Ovary (tissue), 10 donors: ENCODE measurements at places on chromosomes 6 and 20. TPM values are rescaled to one million over a fixed set of nuclear protein-coding genes. Genes with fewer than 3 reads are reported as not detected.
A peak's percentile ranks its signal among the peaks of the same experiment; 100 is the strongest.

DNA sequence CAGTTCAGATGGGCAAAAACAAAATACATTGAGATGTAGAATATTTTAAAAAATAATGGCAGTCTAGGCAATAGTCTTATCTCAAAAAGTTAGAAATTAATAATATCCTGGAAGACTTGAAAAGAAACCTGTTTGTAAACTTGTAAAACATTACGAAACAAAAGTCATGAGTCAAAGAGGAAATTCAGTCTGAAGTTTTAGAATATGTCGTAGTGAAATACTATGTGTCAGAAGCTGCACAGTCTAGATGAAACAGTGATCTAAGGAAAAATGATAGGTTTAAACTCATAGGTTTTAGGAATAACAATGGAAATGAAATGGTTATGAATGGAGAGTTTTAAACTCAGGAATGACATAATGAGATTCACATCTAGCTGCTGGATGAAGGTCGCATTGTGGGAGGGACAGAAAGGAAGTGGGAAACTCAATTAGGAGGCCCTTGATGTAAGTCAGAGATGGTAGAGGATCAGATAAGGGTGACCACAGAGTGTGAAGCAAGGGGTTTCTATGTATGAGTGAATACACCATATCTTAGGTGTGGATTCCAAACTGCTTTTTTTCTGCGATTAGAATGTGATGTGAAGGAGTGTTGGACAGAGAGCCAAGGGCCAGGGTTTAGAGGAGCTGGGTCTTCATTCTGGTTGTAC, 2.8 kb downstream of the SNRPB2 start:
- DNase-seq, result no peak
- H3K27me3 ChIP-seq, result no peaks in the 10 kb centered on the region
- no peaks in the 10 kb centered on the region for H3K36me3 ChIP-seq

OPRL1 gene
- total RNA-seq, result 0.65 TPM

- H3K27ac ChIP-seq, result no peak overlapping the region
- no peaks in the 10 kb centered on the region for H3K4me1 ChIP-seq
- no peak overlapping the region for H3K4me3 ChIP-seq
- no peaks in the 10 kb centered on the region for H3K27me3 ChIP-seq
Measured at GRCh38 chr6:22550971-22551670, 18.2 kb upstream of the HDGFL1 start.

TSBP1 gene
- total RNA-seq, result not detected

GRCh38 chr6:148407372-148407771, 64.7 kb downstream of the SASH1 start:
- DNase-seq, result no peak
- no peak overlapping the region for H3K4me3 ChIP-seq
- H3K36me3 ChIP-seq, result no peaks in the 10 kb centered on the region

DNA sequence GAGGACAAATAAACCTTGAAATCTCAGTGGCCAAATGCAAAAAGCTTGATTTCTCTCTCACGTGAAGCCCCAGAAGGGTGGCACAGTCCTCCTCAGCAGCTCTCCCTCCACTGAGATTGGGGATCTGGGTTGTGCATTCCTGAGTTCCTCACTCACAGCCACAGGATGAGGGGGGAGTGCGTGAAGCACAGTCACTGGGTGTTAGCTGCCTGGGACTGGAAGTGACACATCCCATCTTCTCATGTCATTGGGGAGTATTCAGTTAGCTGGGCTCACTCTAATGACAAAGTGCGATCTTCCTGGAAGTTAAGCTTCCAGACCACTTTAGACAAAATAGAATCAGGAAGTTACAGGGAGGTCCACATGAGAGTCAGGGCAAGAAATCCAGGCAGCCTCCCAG, 192.2 kb upstream of the LRFN2 start:
- no peaks in the 10 kb centered on the region for H3K4me1 ChIP-seq
- H3K36me3 ChIP-seq, result no peaks in the 10 kb centered on the region

C6orf136 gene
- total RNA-seq, result 14.8 TPM

DNA sequence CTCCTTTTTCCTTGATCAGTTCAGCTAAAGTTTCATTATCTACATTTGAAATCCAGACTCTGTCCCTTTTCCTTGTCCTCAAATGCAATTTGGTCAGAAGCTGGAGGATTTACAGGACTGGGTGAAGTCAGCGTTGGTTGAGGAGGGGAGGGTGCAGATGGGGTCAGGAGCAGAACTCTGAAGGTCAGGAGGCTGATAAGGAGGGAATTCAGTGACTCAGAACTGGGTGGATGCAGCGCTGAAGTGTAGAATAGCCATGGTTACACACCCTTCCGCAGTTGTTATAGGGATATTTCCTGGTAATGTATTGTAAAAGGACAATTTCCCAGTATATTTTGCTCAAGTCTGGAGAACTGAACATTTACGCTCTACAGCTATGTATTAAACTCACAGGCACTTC, 133.1 kb upstream of the FOXA2 start:
- H3K36me3 ChIP-seq, result no peaks in the 10 kb centered on the region
- no peak overlapping the region for H3K4me3 ChIP-seq
- DNase-seq, result no peak
- H3K27me3 ChIP-seq, result no peaks in the 10 kb centered on the region
- peaks cover 7% of the 10 kb centered on the region for H3K4me1 ChIP-seq

SIRPD gene
- total RNA-seq, result not detected

GRCh38 chr20:38674092-38674764, 50.1 kb upstream of the SLC32A1 start:
- peak overlapping the region; percentile 30 for H3K4me3 ChIP-seq
- no peaks in the 10 kb centered on the region for H3K36me3 ChIP-seq
- no peak overlapping the region for H3K27ac ChIP-seq
- peaks cover 3% of the 10 kb centered on the region for H3K4me1 ChIP-seq
- H3K27me3 ChIP-seq, result no peaks in the 10 kb centered on the region
- DNase-seq, result peak; percentile 28

RPS6KA2 gene
- 43.4 TPM for total RNA-seq

ENPP3 gene
- total RNA-seq, result 1.7 TPM

DNA sequence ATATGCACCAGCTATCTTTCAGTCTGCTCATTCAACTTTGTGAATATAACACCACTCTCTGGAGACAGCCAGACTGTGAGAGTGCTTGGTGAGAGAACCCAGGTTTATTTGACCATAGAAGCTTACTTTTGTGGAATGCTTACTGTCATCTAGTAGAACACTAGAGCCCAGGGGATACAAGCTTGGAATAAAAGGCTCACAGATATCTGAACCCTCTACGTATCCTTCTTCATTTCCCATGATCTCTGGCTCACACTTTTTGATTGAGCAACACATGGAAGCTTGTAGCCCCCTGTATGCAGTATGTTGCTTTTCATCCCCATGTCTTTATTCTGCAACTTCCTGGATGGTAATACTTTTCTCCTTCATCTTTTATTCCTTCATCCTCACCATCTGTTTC, 835.3 kb upstream of the CITED2 start:
- no peaks in the 10 kb centered on the region for H3K27me3 ChIP-seq
- no peaks in the 10 kb centered on the region for H3K4me1 ChIP-seq
- no peak overlapping the region for H3K4me3 ChIP-seq
- H3K27ac ChIP-seq, result no peak overlapping the region
- no peaks in the 10 kb centered on the region for H3K36me3 ChIP-seq
- DNase-seq, result no peak

DNA sequence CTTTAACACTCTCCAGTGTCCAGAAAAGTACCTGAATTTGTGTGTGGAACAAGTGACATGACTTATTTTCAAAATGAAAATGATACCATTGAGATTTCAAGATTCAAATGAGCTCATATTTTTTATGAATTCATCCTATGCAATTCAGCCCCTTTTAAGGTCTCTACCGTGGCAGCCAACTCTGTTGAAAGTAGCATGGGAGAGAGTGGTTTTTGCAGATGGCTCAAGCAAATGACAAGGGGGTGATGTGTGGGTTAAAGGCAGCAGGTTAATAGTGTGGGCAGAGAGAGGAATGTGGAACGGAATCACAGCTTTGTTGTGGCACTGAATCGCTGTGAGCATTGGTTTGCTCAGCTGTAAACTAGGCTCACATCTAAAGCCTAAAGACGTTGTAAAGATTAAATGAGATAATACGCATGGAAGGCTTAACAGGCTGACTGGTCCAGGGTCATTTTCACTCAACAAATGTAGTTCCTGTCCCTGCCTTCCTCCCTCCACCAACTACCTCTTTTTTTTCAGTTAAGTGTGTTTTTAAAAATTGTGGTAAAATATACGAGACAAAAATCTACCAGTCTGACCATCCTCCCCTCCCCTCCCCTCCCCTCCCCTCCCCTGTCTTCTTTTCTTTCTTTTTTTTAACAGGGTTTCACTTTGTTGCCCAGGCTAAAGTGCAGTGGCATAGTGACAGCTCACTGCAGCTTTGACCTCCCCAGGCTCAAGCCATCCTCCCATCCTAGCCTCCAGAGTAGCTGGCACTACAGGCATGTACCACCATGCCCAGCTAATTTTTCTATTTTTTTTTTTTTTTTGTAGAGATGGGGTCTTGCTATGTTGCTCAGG, 114.7 kb upstream of the ZNF217 start:
- no peaks in the 10 kb centered on the region for H3K36me3 ChIP-seq
- H3K4me3 ChIP-seq, result no peak overlapping the region
- no peaks in the 10 kb centered on the region for H3K27me3 ChIP-seq
- no peak for DNase-seq

SLC17A4 gene
- total RNA-seq, result 0.12 TPM

GRCh38 chr20:2010533-2010932, 16.7 kb upstream of the PDYN start:
- H3K27me3 ChIP-seq, result no peaks in the 10 kb centered on the region
- H3K4me3 ChIP-seq, result no peak overlapping the region
- H3K36me3 ChIP-seq, result no peaks in the 10 kb centered on the region

TAAR6 gene
- total RNA-seq, result not detected

ATP9A gene
- 35.7 TPM for total RNA-seq

DNA sequence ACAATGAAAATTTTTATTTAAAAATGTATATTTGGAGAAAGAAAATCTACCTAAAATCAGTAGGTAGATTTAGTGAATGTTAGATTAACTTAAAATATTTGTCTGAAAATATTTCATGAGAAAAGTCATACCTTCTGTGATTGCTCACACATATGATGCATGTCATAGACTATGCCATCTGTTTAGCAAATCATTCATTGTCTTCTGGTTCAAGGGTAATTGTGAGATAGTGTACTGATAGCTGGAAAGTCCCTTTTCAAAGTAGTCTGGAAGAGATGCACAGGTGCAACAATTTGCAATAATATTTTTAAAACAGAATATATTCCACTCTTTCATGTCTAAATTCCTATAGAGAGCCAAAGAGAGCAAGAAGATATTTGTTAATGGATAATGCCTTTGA, 21.0 kb upstream of the RNF217 start:
- DNase-seq, result no peak
- no peaks in the 10 kb centered on the region for H3K4me1 ChIP-seq
- H3K36me3 ChIP-seq, result no peaks in the 10 kb centered on the region
- H3K27me3 ChIP-seq, result no peaks in the 10 kb centered on the region
- no peak overlapping the region for H3K4me3 ChIP-seq
- no peak overlapping the region for H3K27ac ChIP-seq

DOK5 gene
- 1.8 TPM for total RNA-seq

GRCh38 chr20:62711703-62712101, 3.1 kb downstream of the NTSR1 start:
- no peaks in the 10 kb centered on the region for H3K4me1 ChIP-seq
- peaks cover 5% of the 10 kb centered on the region for H3K27me3 ChIP-seq
- no peaks in the 10 kb centered on the region for H3K36me3 ChIP-seq
- H3K4me3 ChIP-seq, result no peak overlapping the region
- no peak for DNase-seq

- no peak overlapping the region for H3K4me3 ChIP-seq
- H3K27me3 ChIP-seq, result no peaks in the 10 kb centered on the region
- H3K4me1 ChIP-seq, result peaks cover 10% of the 10 kb centered on the region
- DNase-seq, result no peak
Measured at GRCh38 chr6:154447954-154448353, 62.5 kb downstream of the CNKSR3 start.

- H3K4me1 ChIP-seq, result no peaks in the 10 kb centered on the region
- H3K36me3 ChIP-seq, result no peaks in the 10 kb centered on the region
- no peak overlapping the region for H3K4me3 ChIP-seq
- H3K27me3 ChIP-seq, result no peaks in the 10 kb centered on the region
Measured at GRCh38 chr6:7479801-7480266, 61.6 kb upstream of the DSP start.

DNA sequence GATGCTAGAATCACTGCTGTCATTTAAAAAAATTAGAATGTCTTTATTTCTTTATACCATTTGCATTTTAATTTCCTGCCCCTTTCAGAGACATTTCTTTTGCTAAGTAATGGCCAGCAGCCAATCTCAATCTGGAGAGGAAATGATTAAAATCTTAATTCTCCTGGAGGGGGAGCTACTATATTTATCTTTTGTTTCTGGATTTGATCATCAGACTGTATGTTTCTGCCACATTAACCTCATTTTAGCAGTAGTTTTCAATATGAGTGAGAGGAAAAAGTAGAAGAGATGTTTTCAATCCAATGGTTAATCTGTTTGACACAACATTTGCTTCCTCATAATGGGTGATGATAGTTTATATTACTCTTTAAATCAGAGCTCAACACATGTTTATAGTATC, 138.0 kb downstream of the FUT9 start:
- H3K27me3 ChIP-seq, result no peaks in the 10 kb centered on the region
- no peaks in the 10 kb centered on the region for H3K4me1 ChIP-seq
